Right atrium auricular region (tissue), 2 donors: ENCODE measurements at places on chromosomes 3 and 15.

GRCh38 chr3:58052373-58053273, 44.4 kb downstream of the FLNB start:
- no peaks in the 10 kb centered on the region for H3K36me3 ChIP-seq
- peak overlapping the region; percentile 64 for H3K27ac ChIP-seq
- DNase-seq: peak; percentile 92
- H3K4me1 ChIP-seq: no peaks in the 10 kb centered on the region
- no peak overlapping the region for H3K4me3 ChIP-seq
- no peaks in the 10 kb centered on the region for H3K27me3 ChIP-seq

DNA sequence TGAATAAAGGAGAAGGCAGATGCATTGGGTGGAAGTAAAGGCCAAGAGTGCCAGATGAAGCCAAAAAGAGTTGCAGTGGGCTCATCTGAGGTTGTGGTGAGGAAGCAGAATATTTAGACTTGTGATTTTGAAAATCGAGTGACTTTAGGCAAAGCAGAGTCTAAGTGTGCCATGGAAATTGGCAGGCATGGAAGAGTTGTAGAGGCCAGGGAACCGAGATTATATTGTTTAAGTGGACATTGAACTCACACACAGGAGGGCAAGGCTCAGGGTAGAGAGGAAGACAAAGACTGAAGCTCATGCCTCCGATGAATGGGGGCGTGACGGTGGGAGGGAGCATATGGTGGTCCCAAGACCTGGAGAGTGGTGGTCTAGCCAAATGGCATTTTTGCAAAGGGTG, 347.5 kb downstream of the EPHB1 start:
- H3K27ac ChIP-seq: no peak overlapping the region
- H3K27me3 ChIP-seq: no peaks in the 10 kb centered on the region
- H3K4me3 ChIP-seq: no peak overlapping the region
- no peaks in the 10 kb centered on the region for H3K36me3 ChIP-seq

GRCh38 chr15:45168751-45169551, 18.8 kb downstream of the SHF start:
- H3K27me3 ChIP-seq: no peaks in the 10 kb centered on the region
- H3K4me1 ChIP-seq: peaks cover 12% of the 10 kb centered on the region
- no peak overlapping the region for H3K4me3 ChIP-seq

- H3K36me3 ChIP-seq: no peaks in the 10 kb centered on the region
- no peaks in the 10 kb centered on the region for H3K4me1 ChIP-seq
- no peak overlapping the region for H3K27ac ChIP-seq
- no peaks in the 10 kb centered on the region for H3K27me3 ChIP-seq
- no peak overlapping the region for H3K4me3 ChIP-seq
These were observed 703.2 kb downstream of the NLGN1 start for GRCh38 chr3:174100744-174101143.
